A549 treated with Hydrocortisone at 1 μM for 4 hours (cell line): ENCODE measurements at places on chromosomes 2 and 18. TPM values are rescaled to one million over a fixed set of nuclear protein-coding genes. Genes with fewer than 3 reads are reported as not detected.

Gene SKOR2
- total RNA-seq: not detected in 5 replicates

Gene CHRNG
- total RNA-seq: not detected in 5 replicates

Gene ACTG2
- total RNA-seq: 0.20 to 0.39 TPM (median 0.25 TPM) in 5 replicates

Gene NT5C1B
- not detected in 5 replicates for total RNA-seq

Gene FEV
- total RNA-seq: not detected in 5 replicates

Gene COBLL1
- total RNA-seq: 3.7 to 6.6 TPM (median 4.5 TPM) in 5 replicates

Gene PLEKHH2
- total RNA-seq: 1.5 to 2.4 TPM (median 2.1 TPM) in 5 replicates

Gene FAM161A
- 5.8 to 10.0 TPM (median 8.4 TPM) in 5 replicates for total RNA-seq

Gene IL36RN
- 0.14 TPM in 1 of 5 replicates, not detected in the others for total RNA-seq

Gene TNFAIP6
- 0.77 to 1.3 TPM (median 1.0 TPM) in 5 replicates for total RNA-seq

Gene KLHL29
- total RNA-seq: 4.5 to 7.1 TPM (median 6.2 TPM) in 5 replicates

Gene MOGAT1
- total RNA-seq: not detected in 5 replicates

Gene DCC
- not detected in 5 replicates for total RNA-seq

Gene PCARE
- not detected in 5 replicates for total RNA-seq

Gene LRP1B
- total RNA-seq: under 0.01 TPM in 1 of 5 replicates, not detected in the others

Gene CGREF1
- 6.9 to 8.5 TPM (median 7.6 TPM) in 5 replicates for total RNA-seq

Gene FAM237A
- total RNA-seq: not detected in 5 replicates

Gene DLGAP1
- 0.02 to 0.12 TPM (median 0.07 TPM) in 3 of 5 replicates, not detected in the others for total RNA-seq
